Type B pancreatic cell (in vitro differentiated cells): ENCODE measurements at places on chromosomes 12 and 14. TPM values are rescaled to one million over a fixed set of nuclear protein-coding genes. Genes with fewer than 3 reads are reported as not detected.
A peak's percentile ranks its signal among the peaks of the same experiment; 100 is the strongest.

Gene SUPT16H
- total RNA-seq, result 74.2 and 122 TPM in 2 replicates

Gene MIPOL1
- 6.0 and 14.5 TPM in 2 replicates for total RNA-seq

Gene FGF23
- total RNA-seq, result 0.10 TPM in 1 of 2 replicates, not detected in the other

DNA sequence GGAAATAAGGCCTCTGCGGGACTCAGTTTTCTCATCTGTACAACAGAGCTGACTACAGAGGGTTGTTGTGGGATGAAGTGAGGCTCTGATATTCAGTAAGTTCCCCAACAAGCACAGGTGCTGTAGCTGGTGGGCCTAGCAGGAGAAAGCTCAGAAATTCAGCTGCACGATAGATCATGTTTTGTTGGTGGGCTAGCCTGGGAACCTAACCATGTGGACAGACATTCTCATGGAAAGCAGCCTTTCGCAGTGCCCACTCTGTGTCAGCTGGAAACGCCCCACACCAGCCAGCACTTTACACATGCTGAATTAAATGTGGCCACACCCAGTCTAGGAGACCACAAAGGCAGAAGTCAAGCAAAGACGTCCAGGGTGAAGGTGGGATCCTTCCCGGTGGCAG, 16.1 kb downstream of the PITPNM2 start:
- no peak for DNase-seq

GRCh38 chr12:1305063-1305434, 289.3 kb downstream of the FBXL14 start:
- DNase-seq, result no peak

- DNase-seq, result peak; percentile 77
Observed at GRCh38 chr14:64196814-64197411, 97.3 kb downstream of the ESR2 start.

- DNase-seq, result peak; percentile 84
Observed at GRCh38 chr14:20682435-20683124, 1.8 kb upstream of the RNASE4 start.

GRCh38 chr12:33267641-33268040, 172.0 kb downstream of the SYT10 start:
- DNase-seq, result no peak

DNA sequence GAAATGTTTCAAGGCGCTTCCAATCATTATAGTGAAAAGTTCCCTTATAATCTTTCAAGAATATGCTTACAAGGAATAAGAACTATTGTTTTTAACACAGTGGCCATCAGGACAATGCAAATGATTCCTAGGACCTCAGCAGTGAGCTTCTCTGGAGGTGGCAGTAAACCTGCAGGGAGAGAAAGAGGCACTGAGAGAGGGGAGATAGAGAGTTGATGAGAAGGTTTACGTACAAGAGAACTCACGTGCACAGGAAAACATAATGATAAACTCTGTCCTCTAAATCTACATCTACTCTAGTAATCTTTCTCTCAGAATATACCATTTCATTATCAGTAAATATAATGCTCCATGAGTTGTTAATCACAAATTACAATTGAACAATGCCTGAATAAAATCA, 715 bp downstream of the KLRC4 start:
- no peak for DNase-seq

DNA sequence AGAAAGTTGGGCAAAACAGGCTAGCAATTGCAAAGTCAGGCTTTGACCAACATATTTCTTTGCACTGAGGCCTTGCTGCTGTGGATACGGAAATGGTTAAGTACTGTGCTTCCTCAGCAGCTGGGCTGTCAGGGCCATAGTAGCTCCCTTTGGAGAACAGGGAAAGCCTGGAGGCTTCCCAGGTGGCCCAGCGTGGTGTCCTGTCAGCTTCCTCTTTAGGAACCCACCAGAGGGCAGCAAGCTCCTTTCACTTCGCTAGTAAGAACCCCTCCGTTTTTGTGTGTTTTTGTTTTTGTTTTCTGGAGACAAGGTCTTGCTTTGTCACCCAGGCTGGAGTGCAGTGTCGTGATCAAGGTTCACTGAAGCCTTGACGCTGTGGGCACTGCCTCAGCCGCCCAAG, 1.7 kb upstream of the CFAP251 start:
- DNase-seq, result no peak

DNA sequence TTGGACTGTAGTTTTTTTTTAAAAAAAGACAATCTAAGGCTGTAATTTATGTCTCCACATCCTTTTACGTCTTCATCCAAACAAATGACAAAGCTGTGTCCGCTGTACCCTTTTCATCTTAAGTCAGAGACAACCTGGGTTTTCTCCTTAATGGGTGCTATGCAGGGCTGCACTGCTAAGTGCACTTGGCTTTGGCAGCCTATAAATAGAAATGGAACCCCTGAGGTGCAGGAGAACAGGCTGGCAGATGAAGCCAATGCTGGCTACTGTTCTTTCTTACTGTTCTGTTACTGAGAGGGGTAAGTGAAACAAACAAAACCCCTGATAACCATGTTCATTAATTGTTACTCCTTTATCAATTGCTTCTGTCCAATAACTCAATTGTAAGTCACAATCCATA, 47.1 kb upstream of the KICS2 start:
- DNase-seq, result no peak

- no peak for DNase-seq
Observed at GRCh38 chr12:3735432-3735831, 17.5 kb downstream of the CRACR2A start.

GRCh38 chr14:55718551-55718950, 138.5 kb downstream of the KTN1 start:
- DNase-seq, result no peak
